ENCODE measurements at places on chromosomes 2 and 18.

DNA sequence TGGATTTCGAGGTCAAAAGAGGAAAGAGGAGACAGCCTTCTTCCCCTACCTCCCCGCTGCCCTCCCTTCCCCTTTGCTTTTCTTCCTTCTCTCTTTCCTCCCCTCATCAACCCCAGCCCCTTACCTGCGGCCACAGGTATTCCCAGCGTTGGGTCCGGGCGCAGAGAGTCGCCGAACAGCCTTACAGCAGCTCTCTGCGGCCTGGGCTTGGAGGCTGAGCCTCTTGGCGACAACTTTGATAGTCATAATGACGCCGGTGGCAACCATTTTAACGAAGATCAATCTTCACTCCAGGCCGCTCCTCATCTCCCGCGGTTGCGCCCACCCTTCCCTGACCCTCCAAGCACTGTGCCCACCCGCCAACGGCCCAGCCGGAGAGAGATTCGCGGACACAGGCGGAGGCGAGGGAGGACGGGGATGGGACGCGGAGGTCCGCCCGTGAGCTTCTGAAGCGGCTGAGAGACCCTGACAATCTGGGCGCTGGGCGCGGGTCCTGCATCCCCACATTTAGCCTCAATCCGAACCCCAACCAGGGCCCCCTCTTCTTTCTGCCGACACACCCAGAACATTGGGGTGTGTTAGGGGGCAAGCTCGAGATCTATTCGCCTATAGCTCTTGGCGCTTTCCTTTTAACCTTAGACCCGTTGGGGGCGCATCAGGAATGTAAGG is 1.5 kb upstream of the EVX2 start:
- no peak for DNase-seq

DNA sequence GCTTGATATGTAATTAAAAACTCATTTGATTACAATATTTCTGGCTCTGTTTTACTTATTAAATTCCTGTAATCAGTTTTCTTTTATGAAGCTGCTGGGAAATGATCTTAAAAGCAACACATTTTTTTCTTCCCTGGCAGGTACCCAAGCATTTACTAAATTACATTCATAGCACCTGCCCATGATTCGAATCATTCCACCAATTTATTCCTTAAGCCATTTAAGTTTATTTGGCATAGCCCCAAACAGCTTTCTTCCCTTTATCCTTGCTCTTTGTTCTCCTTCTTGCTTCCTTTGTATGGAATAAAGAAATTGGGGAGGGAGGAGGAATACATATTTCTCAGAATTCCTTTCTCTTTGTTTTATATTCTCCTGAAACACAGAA is 241.3 kb downstream of the AGPS start:
- no peak for DNase-seq

GRCh38 chr2:211367711-211368110 is 811.3 kb downstream of the CPS1 start:
- no peak for DNase-seq

GRCh38 chr2:208306291-208306690 is 40.2 kb downstream of the PIKFYVE start:
- no peak for DNase-seq

GRCh38 chr2:120883607-120884440 is 148.2 kb downstream of the GLI2 start:
- DNase-seq: no peak

DNA sequence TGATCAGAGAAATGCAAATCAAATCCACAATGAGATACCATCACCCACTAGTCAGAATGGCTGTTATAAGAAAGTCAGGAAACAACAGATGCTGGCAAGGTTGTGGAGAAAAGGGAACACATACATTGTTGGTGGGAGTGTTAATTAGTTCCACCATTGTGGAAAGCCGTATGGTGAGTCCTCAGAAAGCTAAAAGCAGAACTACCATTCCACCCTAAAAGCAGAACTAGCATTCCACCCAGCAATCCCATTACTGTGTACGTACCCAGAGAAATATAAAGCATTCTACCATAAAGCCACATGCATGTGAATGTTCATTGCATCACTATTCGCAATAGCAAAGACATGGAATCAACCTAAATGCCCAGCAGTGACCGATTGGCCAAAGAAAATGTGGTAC is 60.7 kb downstream of the ANKRD62 start:
- DNase-seq: no peak

DNA sequence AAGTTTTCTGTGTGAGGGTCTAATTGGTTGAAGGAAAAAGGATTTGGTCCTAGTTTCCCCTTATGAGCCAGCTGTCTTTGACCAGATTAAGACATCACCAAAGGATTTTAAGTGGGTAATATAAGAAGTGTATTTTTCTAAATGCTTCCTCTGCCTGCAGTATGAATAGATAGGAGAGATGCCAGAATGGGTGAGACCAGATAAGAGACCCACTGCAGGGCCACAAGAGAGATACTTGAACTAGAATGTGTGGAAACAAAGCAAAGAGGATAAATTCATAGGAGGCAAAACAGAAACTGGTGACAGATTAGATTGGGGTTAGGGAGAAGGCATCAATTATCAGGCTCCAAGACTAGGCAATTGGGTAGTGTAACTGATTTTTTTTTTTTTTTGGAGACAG is 1.1 kb upstream of the HDHD2 start:
- DNase-seq: no peak

GRCh38 chr2:403682-404081 is 115.8 kb upstream of the ALKAL2 start:
- no peak for DNase-seq

- DNase-seq: no peak
Observed at GRCh38 chr18:34947711-34948125, 93.5 kb upstream of the MAPRE2 start.

DNA sequence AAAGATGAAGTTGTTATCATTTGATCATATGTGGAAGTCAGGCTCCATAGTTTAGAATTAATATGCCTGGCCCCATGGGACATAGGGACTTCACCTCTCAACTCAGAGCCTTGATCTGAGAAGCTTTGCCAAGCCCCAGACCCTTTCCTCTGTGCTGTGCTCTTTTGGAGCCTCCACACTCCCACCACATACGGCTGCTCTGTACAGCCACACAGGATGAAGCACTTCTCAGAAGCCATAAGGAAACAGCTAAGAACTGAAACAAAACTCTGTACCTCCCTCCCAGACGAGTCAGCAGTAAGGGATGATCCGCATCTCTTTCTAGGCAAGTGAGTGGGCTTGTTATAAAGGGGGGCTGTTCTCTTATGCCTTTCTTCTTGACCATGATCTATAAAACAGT is 66.5 kb downstream of the CAB39 start:
- DNase-seq: no peak

GRCh38 chr2:63484481-63484880 is 103.8 kb downstream of the WDPCP start:
- no peak for DNase-seq

DNA sequence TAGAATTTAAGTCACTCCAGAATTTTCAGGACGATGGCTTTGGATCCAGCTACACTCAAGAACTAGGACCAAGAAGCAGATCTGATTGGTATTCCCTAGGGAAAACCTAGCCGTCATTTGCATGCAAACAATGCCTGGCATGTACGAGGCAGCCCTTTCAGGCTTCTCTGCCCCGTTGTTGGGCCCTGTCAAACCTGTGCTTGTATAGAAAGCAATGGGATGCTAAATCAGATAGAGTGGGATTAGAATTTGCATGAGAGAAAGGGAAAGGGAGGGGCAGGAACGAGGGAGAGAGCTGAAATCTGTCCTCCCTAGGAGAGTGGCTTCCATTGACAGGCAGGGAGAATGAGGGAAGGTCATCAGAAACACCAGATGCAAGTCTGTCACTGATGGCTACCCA is 28.6 kb downstream of the ARID5A start:
- no peak for DNase-seq

- no peak for DNase-seq
Observed at GRCh38 chr2:241011751-241012510, 13.5 kb downstream of the SNED1 start.

- no peak for DNase-seq
Observed at GRCh38 chr2:179550849-179551248, 286.2 kb upstream of the SESTD1 start.

DNA sequence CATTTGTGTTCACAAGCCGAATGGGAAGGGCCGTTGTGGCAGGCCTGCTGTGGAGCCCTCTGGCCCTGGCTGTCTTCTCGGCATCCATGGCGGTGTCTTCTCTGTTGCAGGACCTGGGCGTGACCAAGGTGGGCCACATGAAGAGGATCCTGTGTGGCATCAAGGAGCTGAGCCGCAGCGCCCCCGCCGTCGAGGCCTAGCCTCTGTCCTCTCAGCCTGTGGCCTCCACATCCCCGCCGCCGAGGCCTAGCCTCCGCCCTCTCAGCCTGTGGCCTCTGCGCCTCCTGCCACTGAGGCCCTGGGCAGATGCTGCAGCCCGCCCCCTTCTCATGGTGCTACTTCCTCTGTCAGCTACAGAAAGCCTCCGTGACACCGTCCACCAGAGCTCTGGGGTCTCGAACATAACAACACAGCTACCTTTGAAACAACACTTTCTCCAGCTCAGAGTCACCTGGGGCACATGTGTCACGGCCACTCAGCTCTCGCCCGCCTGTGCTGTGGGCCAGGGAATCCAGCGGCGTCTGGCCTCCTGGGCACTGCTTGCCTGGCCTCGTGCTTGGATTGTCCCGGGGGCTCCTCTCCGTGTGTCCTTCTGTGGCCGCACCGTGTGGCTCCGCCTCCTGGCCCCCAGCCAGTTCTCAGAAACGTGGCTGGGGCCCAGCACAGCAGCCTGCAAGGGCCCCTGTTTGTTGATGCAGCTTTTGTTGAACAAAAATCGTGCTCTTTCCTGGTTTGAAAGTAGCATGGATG is 97.1 kb downstream of the USP40 start:
- DNase-seq: no peak

DNA sequence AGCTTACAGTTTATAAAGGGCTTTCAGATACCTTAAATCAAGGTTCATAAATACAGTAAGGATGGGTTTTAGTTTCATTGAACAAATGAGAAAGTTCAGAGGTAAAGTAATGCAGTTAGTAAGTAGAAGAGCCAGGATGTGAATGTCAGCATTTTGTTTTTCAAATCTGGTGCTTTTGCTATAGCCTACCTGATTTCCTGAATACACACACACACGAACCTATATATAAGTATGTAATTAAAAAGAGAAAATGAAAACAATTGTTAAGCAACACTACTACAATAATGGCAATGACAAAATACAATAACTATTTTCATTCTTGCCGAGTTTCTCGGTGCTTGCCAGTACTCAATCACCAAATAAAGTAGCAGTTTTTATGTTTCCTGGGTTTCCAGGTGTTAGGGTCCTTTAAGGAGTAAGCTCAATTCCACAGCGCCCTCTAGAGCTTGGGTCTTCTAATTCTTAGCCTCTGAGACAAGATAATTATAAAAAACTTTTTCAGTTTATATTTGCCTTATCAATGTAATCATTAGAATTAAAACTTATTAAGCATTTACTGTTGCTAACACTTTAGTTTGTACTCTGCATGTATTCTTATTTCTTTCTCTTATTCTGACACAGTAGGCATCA is 512.9 kb upstream of the ACVR2A start:
- no peak for DNase-seq

DNA sequence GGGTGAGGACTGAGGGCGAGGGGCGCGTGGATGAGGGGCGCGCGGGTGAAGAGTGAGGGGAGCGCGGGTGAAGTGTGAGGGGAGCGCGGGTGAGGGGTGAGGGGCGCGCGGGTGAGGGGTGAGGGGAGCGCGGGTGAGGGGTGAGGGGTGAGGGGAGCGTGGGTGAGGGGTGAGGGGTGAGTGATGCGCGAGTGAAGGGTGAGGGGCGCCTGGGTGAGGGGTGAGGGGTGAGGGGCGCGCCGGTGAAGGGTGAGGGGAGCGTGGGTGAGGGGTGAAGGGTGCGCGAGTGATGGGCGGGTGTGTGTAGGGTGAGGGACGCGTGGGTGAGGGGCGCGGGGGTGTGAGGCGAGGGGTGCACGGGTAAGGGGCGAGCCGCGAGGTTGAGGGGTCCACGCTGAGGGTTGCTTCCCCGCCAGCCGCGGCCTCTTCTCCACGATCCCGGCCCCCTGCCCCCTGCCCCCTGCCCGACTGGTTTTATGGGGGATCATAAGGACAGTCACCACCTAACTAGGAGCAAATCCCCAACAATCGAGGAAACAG is 1.1 kb upstream of the SLC66A2 start:
- no peak for DNase-seq

DNA sequence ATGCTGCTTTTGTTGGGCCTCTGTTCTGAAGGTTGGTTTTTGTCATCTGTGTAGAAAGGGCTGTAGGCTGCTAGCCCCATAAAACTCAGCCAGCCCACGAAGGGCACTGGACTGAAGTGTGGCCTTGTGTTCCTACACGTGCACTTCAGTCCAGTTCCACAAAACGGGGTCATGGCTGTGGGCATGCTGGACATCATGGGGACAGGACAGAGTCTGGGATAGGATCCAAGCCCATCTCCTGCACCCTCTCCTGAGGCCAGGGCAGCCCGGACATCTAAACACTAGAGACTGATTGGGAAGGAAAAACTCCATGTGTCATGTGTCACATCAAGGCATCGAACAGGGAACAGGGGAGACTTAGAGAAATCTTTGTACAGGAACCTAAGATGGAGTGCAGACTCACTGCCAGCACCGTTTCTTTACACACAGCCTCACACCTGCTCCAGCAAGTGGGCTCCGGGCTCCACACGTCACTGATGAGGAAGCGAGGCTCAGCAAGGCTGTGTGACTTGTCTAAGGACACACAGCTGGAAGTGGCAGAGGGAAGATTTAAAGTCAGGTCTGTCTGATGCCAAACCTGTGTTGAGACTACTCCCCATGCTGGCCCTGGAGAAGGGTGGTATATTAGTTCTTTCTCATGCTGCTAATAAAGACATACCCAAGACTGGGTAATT is 74.8 kb upstream of the BCL2L11 start:
- no peak for DNase-seq

DNA sequence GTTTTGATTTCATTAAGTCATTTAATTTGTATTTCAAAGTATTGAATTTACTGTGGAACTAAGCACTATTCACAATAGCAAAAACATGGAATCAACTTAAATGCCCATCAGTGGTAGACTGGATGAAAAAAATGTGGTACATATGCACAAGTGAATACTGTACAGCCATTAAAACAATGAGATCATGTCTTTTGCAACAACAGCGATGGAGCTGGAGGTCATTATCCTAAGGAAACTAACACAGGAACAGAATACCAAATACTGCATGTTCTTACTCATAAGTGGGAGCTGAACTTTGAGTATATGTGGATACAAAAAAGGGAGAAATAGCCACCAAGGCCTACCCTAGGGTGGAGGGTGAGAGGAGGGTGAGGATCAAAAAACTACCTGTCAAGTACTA is 164.4 kb downstream of the BABAM2 start:
- DNase-seq: no peak

DNA sequence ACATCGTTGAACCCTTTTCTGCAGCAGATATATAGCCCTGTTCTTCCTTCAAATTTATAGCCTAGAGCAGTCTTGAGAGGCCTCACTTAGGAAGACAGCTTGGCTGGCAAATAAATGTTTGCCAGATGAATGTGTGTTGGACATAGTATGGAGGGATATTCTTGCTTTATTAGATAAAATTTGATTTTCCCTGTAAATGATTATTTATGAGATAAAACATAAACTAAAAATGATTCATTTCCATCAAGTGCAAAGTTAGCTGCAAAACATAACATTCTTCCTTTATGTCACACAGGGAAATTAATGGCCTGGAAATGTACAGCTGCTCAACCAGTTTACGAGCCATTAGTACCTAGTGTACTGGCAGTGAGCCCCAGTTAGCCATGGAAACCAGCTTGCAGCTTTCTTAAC is 82.5 kb downstream of the LIMS1 start:
- DNase-seq: no peak

- no peak for DNase-seq
Observed at GRCh38 chr18:58670404-58671110, 708 bp upstream of the MALT1 start.

Measured in stimulated activated CD8-positive, alpha-beta memory T cell treated with anti-CD3 and anti-CD28 coated beads, Interleukin-7, amount 100 ng/mL, for 24 hours (primary cell).